ENCODE measurements at places on chromosomes 1 and 21. TPM values are rescaled to one million over a fixed set of nuclear protein-coding genes. Genes with fewer than 3 reads are reported as not detected.

Gene AJAP1
- total RNA-seq = 10.9 TPM

Gene VSIG8
- total RNA-seq = not detected

Gene DIO1
- total RNA-seq = not detected

Gene SLC9C2
- not detected for total RNA-seq

Gene ZBTB8OS
- 37.7 TPM for total RNA-seq

Gene KCNJ9
- total RNA-seq = not detected

Gene PRDX6
- total RNA-seq = 201 TPM

Gene DENND2C
- total RNA-seq = 6.2 TPM

Gene C1orf115
- total RNA-seq = 1.6 TPM

Gene CYP4Z1
- not detected for total RNA-seq

Gene IFI6
- 30.0 TPM for total RNA-seq

Gene CORT
- not detected for total RNA-seq

Gene FCRL5
- total RNA-seq = not detected

Gene APCS
- not detected for total RNA-seq

Gene SPAG17
- 0.08 TPM for total RNA-seq

Gene RGL1
- total RNA-seq = 0.62 TPM

Gene FAF1
- total RNA-seq = 36.3 TPM

Gene POFUT2
- total RNA-seq = 14.7 TPM

Gene ROR1
- total RNA-seq = 1.3 TPM

Gene GBP6
- total RNA-seq = 0.61 TPM

Gene COL8A2
- total RNA-seq = 4.8 TPM

Gene OR10X1
- not detected for total RNA-seq

Gene KRTAP10-4
- not detected for total RNA-seq

Gene OR6P1
- not detected for total RNA-seq

Gene PCSK9
- total RNA-seq = 265 TPM

Gene NR1I3
- not detected for total RNA-seq

Gene UBXN10
- total RNA-seq = 0.04 TPM

Gene RAB7B
- total RNA-seq = 28.8 TPM

Gene CD1B
- total RNA-seq = not detected

Gene LRRC3
- total RNA-seq = 1.9 TPM

Gene ZNF672
- 28.7 TPM for total RNA-seq

Gene GLIS1
- total RNA-seq = 0.04 TPM

Gene SPRR2B
- not detected for total RNA-seq

Gene SHISA4
- 2.5 TPM for total RNA-seq

Gene BPNT1
- 21.4 TPM for total RNA-seq

Gene C1orf94
- not detected for total RNA-seq

Gene LCE1F
- total RNA-seq = not detected

Gene ADAMTS4
- 1.5 TPM for total RNA-seq

Gene CYP4X1
- total RNA-seq = not detected

Gene TMEM63A
- total RNA-seq = 7.6 TPM

Gene ELF3
- not detected for total RNA-seq

Gene CRYAA
- total RNA-seq = not detected

Gene ERG
- total RNA-seq = 0.04 TPM

Gene TRIM46
- 3.0 TPM for total RNA-seq

Gene GPR61
- not detected for total RNA-seq

Gene CCDC27
- total RNA-seq = not detected

Gene LORICRIN
- not detected for total RNA-seq

Gene PRAMEF13
- not detected for total RNA-seq

Gene NCAM2
- total RNA-seq = 0.04 TPM

Gene CELA2A
- total RNA-seq = not detected

Gene GPR25
- total RNA-seq = not detected

Gene KIF21B
- total RNA-seq = 2.9 TPM

Gene LCE1A
- 2.9 TPM for total RNA-seq

Gene OR2T29
- not detected for total RNA-seq

Gene PALMD
- 5.4 TPM for total RNA-seq

Gene NHLH1
- total RNA-seq = not detected

Gene RLF
- total RNA-seq = 9.7 TPM

All from hair follicular keratinocyte (primary cell).